ENCODE measurements at places on chromosomes 1 and 21.

DNA sequence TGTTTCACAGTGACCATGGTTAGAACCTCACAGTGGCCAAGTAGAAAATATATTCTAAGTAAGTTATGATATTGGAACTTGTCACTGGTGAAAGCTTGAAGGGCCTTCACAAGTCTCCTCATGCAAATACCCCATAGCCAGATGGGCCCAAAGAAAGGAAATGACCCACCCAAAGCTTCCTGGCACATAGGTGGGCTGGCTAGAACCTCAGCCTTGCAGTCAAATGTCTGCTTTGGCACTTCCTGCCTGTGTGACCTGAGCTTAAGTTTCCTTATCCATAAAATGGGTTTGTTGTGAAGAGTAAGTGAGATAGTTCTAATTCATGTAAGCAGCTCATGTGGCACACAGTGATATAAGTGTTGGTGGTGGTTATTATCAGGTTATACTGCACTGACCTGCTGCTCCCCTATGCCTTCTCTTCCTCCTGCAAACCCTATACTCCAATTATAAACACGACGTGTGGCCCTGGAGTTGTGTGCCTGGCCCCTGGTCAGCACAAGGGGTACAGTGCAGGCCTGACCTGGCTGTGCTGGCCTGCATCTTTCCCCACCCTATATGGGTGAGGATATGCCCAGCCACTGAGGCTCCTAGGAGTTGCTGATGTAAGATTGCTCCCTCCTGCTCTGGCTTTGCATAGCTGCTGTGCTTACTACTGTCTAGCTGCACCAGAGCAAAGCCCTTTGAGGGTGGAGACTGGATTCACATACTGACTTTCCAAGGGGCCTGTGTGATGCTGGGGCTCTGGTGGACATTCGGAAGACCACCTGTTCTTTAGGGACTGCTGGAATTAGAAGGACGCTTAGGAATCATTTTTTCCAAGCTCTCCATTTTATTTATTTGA is 4.7 kb upstream of the SLFNL1 start:
- no peak for DNase-seq

DNA sequence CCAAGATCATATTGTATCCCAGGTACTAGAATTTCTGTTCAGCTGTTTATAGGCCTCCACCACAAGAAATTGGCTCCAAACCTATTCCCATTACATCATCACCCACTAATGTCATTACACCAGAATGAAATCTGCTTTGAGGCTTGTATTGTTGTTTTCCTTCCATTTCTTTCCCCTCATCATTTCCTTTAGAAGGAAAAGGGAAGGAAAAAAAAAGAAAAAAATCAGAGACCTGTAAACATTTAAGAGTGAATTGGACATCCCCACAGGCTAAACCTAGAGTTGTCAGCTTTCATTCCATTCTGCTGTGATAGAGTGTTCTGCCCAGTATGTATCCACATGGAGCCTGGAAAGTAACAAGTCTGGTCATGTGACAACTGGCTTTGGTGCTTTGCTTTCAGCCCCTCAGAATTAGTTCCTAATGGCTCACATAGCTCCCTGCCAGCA is 44.6 kb downstream of the NFYC start:
- no peak for DNase-seq

- DNase-seq, result no peak
Measured at GRCh38 chr21:38773099-38774061, 32.3 kb upstream of the ETS2 start.

- no peak for DNase-seq
Measured at GRCh38 chr1:183238071-183238470, 52.0 kb downstream of the LAMC2 start.

GRCh38 chr1:225544263-225544662 is 108.7 kb downstream of the ENAH start:
- DNase-seq, result no peak

- no peak for DNase-seq
Measured at GRCh38 chr1:10498231-10498630, 23.5 kb downstream of the PEX14 start.

DNA sequence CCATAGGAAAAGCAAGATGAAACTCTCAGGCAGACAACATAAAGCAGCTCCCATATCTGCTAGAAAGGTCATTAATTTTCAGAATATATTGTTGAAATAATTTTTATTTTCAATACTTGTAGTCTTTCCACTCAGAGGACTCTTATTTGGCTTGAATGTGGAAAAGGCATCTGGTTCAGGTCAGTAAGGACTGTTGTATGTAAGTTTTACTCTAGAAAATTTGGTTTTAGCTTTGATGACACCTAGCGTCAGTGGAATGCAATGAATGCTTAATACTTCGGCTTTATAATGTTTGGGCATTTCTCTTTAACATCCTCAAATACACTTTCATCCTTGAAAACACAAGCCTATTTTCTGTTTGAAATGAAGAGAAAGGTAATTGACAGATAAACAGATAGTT is 63.3 kb downstream of the LRRC40 start:
- DNase-seq, result no peak

DNA sequence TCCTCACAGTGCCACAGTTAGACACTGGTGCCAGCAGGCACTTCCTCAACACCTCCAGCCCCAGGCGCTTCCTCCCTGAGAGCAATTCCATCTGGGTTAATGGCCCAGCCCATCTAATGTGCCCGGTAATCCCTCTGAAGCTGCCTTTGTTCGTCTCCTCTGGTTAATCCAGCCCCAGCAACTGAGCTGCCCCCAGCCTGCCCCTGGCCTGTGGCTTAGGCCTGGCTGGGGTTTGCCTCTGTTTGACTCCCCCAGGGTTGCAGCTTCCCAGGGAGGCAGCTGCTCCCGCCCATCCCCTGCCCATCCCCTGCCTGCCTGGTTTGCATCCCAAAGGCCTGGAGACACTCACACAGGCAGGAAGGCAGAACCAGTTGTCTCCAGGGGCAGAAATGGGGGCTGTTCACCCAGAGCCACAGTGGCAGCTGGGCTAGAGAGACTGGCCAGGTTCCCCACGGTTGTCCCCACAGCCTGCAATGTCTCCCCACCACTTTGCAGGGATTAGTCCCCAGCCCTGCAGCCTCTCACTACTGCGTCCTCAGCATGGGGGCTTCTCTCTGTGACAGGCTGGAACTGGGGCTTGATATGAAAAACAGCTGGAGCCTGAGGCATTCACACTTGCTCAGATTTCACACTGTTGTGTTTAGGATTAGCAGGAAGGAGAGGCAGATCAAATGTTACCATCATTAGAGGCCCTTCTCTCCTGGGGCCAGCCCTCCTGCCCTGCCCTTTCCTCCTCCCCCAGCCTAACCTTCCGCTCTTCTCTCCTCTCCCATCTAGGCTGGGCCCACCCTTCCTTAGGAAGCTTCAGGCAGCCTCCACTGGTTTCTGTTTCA is 120.2 kb downstream of the TLR5 start:
- no peak for DNase-seq

DNA sequence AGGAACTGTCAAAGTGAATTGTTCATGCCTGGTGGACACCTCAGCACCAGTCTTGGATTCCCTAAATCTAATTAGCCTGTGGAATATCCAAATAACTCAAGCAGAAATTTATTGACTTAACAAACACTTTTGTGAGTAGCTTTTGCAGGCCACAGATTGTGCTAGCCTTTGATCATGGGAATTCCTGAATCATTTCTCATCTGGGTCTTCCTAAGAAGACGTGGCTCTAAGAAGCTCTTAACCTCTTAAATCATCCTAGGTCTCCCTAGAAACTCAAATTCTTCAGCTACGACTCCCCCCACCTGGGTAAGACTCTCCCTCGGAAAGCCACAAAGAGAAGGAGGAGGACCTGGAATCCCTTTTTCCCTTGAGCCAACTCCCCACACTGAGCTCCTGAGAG is 53.8 kb upstream of the PSEN2 start:
- no peak for DNase-seq
